ENCODE measurements at places on chromosomes 16 and 17. TPM values are rescaled to one million over a fixed set of nuclear protein-coding genes. Genes with fewer than 3 reads are reported as not detected.

DNA sequence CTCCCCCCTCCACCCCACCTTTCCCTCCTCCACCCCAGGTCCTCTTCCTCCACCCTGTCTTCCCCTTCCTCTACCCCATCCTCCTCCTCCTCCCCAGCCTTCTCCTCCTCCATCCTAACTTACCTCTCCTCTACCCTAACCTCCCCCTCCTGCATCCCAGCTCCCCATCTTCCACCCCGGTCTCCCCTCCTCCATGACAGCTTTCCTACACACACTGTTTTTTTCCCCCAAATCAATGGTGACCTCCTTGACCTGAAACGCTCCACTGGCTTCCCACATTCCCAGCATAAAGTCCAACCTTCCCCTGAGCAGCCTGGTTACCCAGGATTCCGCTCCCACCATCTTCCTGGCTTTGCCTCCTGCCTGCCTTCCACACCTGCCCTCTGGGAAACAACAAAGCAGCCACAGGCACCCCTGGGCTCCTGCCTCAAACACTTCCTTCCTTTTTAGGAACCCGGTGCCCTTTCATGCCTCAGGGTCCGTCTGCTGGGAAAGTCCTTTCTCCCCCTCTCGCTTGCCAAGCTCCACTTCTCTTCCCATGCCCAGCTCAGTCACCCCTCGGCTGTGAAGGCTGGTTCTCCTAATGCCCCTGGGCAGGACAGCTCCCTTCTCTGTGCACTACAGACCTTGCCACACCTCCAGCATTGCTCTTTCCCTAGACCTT lies 2.1 kb downstream of the RGS9 start:
- no peak for DNase-seq

Gene QRICH2
- 1.9 TPM for total RNA-seq

- DNase-seq: peak; percentile 48
These were observed 627 bp upstream of the TSPOAP1 start for GRCh38 chr17:58329035-58329809.

GRCh38 chr16:35552763-35553162 lies 2093.4 kb downstream of the TP53TG3F start:
- DNase-seq: no peak

Measured in left cardiac atrium (tissue), 4 donors.